Stimulated activated effector memory CD8-positive, alpha-beta T cell treated with anti-CD3 and anti-CD28 coated beads, Interleukin-12 subunit alpha, Interleukin-12 subunit beta, amount 100 ng/mL, for 72 hours (primary cell): ENCODE measurements at places on chromosomes 6 and 20.
A peak's percentile ranks its signal among the peaks of the same experiment; 100 is the strongest.

- no peak for DNase-seq
These were observed 70.6 kb upstream of the EYA4 start for GRCh38 chr6:133170602-133171001.

- DNase-seq: peak; percentile 17
These were observed 133.2 kb downstream of the SMOC2 start for GRCh38 chr6:168574075-168574698.

GRCh38 chr6:105733556-105734162 lies 330.8 kb upstream of the PREP start:
- no peak for DNase-seq

DNA sequence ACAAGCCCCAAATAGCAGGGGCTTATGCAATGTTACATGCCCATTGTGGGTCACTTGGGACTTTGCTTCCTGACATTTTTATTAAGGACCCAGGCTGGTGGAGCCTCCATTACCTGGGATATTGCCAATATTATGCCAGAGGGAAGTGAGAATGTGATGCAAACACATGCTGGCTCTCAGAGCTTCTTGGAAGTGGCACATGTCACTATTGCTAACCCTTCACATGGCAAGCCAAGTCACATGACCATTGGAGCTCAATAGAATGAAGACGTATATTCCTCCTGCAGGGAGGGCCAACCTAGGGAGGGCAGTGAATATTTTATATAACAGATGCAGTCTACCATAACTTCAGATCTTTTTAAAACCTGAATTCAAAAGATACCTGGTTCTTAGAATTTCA lies 140.7 kb upstream of the ZFP64 start:
- no peak for DNase-seq
